ENCODE measurements at places on chromosomes 5 and 9.

GRCh38 chr9:128055344-128056040 lies 11.6 kb downstream of the NAIF1 start:
- H3K27ac ChIP-seq, result no peak overlapping the region
- DNase-seq, result no peak
- H3K27me3 ChIP-seq, result no peaks in the 10 kb centered on the region
- no peak overlapping the region for H3K4me3 ChIP-seq
- H3K4me1 ChIP-seq, result no peaks in the 10 kb centered on the region
- H3K36me3 ChIP-seq, result no peaks in the 10 kb centered on the region

DNA sequence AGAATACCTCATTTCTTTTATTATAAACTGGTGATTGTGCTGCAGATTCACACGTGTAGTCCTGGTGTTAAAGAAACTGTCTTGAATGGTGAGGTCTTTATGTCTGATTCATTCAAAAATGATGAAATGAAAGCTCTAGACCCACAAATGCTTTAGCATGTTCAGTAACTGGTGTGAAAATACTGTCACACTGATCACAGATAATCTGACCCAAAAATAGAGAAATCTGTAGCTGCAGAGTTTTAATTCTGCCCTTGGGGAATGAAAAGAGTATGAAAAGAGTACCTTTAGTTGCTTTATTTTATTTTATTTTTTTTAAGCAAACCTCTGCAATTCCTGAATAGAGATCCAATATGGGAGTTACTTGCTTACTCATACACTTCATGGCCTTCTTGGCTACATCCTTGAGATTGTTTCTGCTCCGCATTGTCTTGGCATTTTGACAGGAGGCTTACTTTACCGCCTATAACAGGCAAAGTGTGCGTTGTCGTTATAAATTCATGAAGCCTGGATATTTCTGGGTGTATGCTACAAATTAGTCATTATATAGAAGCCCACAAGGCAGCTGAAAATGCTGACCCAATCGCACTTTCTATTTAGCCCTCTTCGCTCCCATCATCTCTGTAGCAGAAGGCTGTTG lies 2.7 kb downstream of the RGMB start:
- H3K4me3 ChIP-seq, result no peak overlapping the region
- peaks cover 38% of the 10 kb centered on the region for H3K4me1 ChIP-seq
- no peaks in the 10 kb centered on the region for H3K36me3 ChIP-seq
- no peak overlapping the region for H3K27ac ChIP-seq
- no peak for DNase-seq
- peaks cover 26% of the 10 kb centered on the region for H3K27me3 ChIP-seq

- H3K36me3 ChIP-seq, result no peaks in the 10 kb centered on the region
- H3K4me1 ChIP-seq, result no peaks in the 10 kb centered on the region
- H3K27ac ChIP-seq, result no peak overlapping the region
- no peak overlapping the region for H3K4me3 ChIP-seq
- DNase-seq, result no peak
These were observed 147.3 kb downstream of the GADD45G start for GRCh38 chr9:89752154-89752553.

DNA sequence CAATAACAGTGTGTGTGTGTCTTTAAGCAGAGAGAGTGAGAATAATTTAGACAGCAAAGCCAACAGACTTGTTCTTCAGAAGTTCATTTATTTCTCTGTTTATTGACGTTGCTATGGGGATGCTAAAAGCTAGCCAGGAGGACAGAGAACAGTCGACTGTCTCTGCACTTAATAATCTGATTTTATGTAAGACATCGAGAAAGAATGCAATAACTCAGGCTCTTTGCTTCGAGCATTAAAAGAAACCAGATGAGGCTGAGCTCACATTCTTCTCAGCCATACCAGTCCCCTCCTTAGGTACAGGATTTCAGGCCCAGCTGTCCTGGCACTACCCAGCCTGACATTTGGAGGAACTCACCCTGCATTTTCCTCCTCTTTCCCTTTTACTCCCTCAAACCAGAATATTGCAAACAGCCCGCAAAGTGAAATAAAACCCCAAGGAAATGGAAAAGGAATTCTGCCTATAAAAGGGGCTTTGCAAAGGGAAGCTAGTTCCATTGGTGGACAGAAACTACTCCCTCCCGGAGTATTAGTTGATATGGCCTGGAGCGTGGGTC lies 44.5 kb upstream of the DPYSL3 start:
- no peak for DNase-seq
- no peak overlapping the region for H3K4me3 ChIP-seq
- H3K27me3 ChIP-seq, result peaks cover 10% of the 10 kb centered on the region
- H3K36me3 ChIP-seq, result no peaks in the 10 kb centered on the region
- H3K27ac ChIP-seq, result no peak overlapping the region
- H3K4me1 ChIP-seq, result no peaks in the 10 kb centered on the region

- no peaks in the 10 kb centered on the region for H3K36me3 ChIP-seq
- H3K27me3 ChIP-seq, result peaks cover 2% of the 10 kb centered on the region
- H3K4me3 ChIP-seq, result no peak overlapping the region
- no peak overlapping the region for H3K27ac ChIP-seq
These were observed 12.9 kb downstream of the PHYHD1 start for GRCh38 chr9:128933731-128934130.

DNA sequence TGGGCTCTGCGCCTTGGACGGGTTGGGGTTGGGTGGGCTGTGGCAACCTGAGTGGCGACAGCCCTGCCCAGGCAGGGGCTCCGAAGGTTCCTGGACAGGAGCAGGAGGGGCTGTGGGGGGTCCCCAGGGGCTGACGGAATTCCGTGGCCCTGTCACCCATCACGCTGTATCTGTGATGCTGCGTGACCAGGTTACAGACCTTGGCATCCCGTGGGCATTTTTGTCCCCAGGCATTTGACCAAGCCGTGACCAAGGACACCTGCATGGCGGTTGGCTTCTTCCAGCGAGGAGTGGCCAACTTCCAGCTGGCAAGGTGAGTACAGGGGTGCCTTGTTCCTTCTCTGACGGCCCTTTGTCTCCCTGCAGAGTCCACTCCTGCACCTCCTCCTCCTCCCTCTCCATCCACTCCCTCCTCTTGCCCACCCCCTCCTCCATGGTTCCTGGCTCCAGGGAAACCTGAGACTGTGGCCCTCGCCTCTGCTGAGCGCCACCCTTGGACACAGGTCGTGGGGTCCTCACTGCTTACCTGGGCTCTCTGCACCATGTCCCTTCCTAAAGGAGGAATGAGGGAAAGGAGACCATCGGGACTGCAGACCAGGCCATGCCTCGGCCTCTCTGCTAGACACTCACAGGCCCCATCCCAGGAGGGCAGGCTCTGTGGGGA lies 3.0 kb downstream of the NOXA1 start:
- peaks cover 3% of the 10 kb centered on the region for H3K27me3 ChIP-seq
- no peaks in the 10 kb centered on the region for H3K36me3 ChIP-seq
- H3K4me3 ChIP-seq, result no peak overlapping the region
- no peak overlapping the region for H3K27ac ChIP-seq
- peaks cover 11% of the 10 kb centered on the region for H3K4me1 ChIP-seq

DNA sequence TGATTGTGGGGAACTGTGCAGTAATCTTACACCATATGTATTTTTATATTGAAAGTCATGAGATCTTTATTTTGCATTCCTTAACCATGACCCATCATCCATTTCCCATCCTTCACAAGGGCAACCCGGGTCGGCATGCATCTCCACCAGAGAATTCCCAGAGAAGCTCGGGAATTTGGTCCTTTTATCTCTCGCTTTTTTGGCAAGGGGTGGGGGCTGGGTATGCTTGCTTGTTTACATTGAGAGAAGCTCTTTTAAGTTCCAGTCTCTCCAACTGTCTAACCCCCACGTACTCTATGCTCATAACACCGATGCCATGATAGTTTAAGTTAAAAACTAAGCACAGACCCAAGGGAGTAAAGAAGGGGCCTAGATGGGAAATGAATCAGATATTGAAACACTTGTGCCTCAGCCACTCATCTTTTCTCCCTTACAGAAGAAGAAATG lies 109.9 kb upstream of the NFIB start:
- no peaks in the 10 kb centered on the region for H3K27me3 ChIP-seq
- H3K36me3 ChIP-seq, result no peaks in the 10 kb centered on the region
- H3K4me3 ChIP-seq, result no peak overlapping the region
- H3K4me1 ChIP-seq, result no peaks in the 10 kb centered on the region
- H3K27ac ChIP-seq, result no peak overlapping the region

DNA sequence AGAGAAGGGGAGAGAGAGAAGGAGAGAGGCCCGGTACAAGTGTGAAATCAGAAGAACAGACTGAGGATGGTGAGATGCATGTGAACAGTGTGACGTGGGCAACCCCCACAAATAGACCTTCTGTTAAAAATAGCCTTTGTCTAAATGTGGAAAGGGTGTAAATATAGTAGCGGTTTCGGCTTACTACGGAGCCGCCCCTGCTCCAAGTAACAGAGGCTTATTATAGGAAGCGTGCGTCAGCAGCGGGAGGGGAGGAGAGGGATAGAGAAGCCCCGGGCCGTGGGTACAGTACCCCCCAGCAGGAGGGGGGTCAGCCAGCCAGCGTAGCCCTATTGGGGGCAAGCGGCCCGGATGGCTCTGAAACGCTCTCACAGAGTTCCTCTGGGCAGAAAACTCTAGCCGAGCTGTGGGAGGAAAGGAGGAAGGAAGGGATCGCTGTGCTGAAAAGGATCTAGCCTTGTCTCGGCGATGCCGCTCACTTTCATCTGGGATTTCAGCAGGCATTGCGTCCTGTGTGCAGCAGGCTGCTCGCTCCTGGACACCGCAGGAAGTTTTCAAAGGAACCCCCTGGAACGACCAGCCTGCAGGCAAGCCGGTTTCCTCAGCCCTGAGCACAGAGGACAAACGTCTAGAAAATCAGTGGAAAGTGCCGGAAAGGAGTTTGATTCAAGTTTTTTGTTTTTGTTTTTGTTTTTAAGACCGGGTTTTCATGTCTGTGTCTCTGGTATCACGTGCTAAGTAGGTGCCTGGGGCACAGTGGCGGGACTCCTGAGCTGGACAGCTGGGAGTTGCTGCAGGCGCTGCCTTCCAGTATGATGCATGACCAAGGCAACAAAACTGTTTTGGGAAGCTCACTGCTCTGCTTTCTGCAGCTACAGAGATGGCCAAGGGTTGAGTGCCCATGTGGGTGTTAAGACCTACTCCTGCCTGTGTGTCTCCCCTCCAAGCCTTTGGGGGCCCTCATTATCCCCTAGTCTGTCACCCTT lies 146.6 kb downstream of the SEC61B start:
- peaks cover 8% of the 10 kb centered on the region for H3K4me1 ChIP-seq
- H3K36me3 ChIP-seq, result no peaks in the 10 kb centered on the region
- H3K27ac ChIP-seq, result no peak overlapping the region

- H3K27me3 ChIP-seq, result peaks cover 1% of the 10 kb centered on the region
- no peak overlapping the region for H3K4me3 ChIP-seq
- H3K4me1 ChIP-seq, result no peaks in the 10 kb centered on the region
- H3K36me3 ChIP-seq, result no peaks in the 10 kb centered on the region
- no peak for DNase-seq
These were observed 143.0 kb downstream of the ADAMTS12 start for GRCh38 chr5:33748754-33749153.

- peaks cover 3% of the 10 kb centered on the region for H3K27me3 ChIP-seq
- DNase-seq, result no peak
- H3K36me3 ChIP-seq, result no peaks in the 10 kb centered on the region
- H3K27ac ChIP-seq, result no peak overlapping the region
- peaks cover 4% of the 10 kb centered on the region for H3K4me1 ChIP-seq
- H3K4me3 ChIP-seq, result no peak overlapping the region
These were observed 31.0 kb upstream of the FSD1L start for GRCh38 chr9:105416840-105417239.

DNA sequence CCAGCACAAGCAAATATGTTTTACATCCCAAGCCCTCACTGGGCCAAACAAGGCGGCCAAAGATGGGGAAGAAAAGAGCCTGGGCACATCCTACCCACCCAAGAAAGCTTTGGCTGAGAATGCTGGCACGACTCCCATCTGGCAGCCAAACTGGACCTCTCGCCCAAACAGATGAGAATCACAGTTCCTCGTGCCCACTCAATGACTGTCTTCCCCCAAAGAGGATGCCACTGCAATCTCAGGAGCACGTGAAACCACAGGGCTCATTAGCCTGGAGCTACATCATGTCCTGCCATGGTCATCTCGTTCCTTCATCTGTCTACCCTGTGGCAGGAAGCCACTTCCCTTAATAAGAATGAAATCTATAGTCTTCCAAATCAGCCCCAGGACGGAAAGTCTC lies 536.8 kb downstream of the BNC2 start:
- DNase-seq, result no peak
- no peak overlapping the region for H3K4me3 ChIP-seq

GRCh38 chr9:74821636-74822035 lies 66.1 kb downstream of the TRPM6 start:
- no peaks in the 10 kb centered on the region for H3K36me3 ChIP-seq
- H3K27ac ChIP-seq, result no peak overlapping the region
- no peak overlapping the region for H3K4me3 ChIP-seq

Data from immature natural killer cell (primary cell).